ENCODE measurements at places on chromosomes 6 and 20.
A peak's percentile ranks its signal among the peaks of the same experiment; 100 is the strongest.

- no peak for DNase-seq
Measured at GRCh38 chr6:32962213-32962826, 6.1 kb upstream of the BRD2 start.

GRCh38 chr6:153790048-153790447 lies 249.0 kb upstream of the OPRM1 start:
- DNase-seq: no peak

- no peak for DNase-seq
Measured at GRCh38 chr6:125469915-125470314, 168.1 kb upstream of the HDDC2 start.

DNA sequence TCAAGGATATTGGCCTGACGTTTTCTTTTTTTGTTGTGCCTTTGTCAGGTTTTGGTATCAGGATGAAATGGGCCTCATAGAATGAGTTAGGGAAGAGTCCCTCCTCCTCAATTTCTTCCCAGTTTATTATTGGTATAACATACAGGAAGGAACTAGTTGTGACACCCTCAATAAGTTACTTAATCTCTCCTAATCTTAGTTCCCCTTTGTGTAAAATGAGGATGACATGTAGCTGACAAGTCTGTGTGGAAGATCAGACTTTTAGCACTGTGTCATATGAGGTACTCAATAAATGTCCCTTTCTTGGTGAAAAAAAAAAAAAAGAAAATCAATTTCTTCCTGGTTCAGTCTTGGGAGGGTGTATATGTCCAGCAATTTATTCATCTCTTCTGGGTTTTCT lies 155.8 kb downstream of the PDE7B start:
- DNase-seq: peak; percentile 71

DNA sequence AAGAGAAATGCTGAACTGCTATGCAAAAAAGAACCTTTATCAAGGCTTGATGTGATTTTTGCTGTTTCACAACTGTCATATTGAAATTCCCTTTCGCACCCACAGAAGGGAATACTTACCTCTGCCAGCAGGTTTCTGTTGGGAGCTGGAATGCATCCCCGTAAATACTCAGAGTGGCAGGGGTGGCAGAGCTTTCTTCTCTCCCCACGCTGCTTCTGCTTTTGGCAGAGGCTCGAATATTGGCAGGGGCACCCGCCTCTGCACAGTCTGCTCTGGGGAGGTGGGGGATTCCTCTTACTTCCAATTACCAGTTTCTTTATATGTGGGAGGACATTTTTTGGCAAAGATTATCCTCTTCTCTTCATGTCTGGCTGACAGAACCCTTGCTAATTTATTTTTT lies 28.4 kb downstream of the TMEM200A start:
- no peak for DNase-seq

DNA sequence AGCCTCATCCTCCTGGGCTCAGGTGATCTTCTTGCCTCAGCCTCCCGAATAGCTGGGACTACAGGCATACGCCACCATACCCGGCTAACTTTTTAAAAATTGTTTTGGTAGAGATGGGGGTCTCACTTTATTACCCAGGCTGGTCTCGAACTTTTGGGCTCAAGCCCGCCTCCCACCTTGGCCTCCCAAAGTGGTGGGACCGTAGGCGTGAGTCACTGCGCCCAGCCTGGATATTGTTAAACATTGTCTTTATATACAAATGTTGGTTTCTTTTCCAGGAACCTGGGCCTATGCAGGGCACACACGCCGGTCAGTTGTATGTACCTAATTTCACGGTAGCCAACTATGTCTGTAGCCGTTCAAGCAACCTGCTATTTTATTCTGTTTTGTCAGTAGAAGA lies 60.1 kb downstream of the SYNJ2 start:
- DNase-seq: no peak

DNA sequence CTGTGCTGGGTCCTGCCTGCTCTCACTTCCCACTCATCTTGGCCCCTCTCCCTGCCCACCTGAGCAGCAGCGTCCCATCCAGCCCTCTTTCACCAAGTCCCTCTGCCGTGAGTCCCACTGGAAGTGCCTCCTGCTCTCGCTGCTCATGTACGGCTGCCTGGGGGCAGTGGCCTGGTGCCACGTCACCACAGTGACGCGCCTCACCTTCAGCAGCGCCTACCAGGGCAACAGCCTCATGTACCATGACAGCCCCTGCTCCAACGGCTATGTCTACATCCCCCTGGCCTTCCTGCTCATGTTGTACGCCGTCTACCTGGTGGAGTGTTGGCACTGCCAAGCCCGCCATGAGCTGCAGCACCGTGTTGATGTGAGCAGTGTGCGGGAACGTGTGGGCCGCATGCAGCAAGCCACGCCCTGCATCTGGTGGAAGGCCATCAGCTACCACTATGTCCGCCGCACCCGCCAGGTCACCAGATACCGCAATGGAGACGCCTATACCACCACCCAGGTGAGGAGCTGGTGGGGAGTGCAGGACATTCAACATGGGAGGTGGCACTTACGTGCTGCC lies 2.8 kb downstream of the TMEM151B start:
- no peak for DNase-seq

- DNase-seq: peak; percentile 44
Measured at GRCh38 chr6:7085911-7086310, 21.9 kb upstream of the RREB1 start.

DNA sequence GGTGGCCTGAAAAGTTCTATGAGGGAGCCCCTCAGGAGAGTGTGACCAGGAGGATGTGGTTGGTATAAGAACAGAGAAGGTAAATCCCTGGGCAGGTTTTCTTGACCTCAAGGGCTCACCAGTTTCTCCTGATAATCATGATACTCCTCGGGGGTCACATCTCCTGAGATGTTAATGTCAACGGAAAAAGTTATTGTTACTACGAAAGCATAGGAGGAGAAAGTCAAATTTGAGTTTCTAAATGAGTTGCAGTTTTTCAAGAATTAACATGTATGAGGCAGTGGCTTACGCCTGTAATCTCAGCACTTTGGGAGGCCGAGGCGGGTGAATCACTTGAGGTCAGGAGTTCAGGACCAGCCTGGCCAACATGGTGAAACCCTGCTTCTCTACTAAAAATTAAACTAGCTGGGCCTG lies 23.4 kb downstream of the MGME1 start:
- no peak for DNase-seq

- no peak for DNase-seq
Measured at GRCh38 chr6:89612121-89612520, 26.4 kb downstream of the LYRM2 start.

GRCh38 chr6:8082954-8083858 lies 19.0 kb upstream of the BLOC1S5 start:
- DNase-seq: peak; percentile 81

Data from inflammatory macrophage treated with lipopolysaccharide for 1 hour (primary cell).